ENCODE measurements at places on chromosomes 3 and 15.

- DNase-seq: no peak
These were observed 105.1 kb downstream of the CHST2 start for GRCh38 chr3:143224716-143225115.

- no peak for DNase-seq
These were observed 68.5 kb downstream of the MYO1E start for GRCh38 chr15:59304034-59304795.

- DNase-seq: no peak
These were observed 35.2 kb downstream of the GLB1 start for GRCh38 chr3:33061782-33062181.

GRCh38 chr3:54121414-54122323, 683 bp upstream of the CACNA2D3 start:
- no peak for DNase-seq

DNA sequence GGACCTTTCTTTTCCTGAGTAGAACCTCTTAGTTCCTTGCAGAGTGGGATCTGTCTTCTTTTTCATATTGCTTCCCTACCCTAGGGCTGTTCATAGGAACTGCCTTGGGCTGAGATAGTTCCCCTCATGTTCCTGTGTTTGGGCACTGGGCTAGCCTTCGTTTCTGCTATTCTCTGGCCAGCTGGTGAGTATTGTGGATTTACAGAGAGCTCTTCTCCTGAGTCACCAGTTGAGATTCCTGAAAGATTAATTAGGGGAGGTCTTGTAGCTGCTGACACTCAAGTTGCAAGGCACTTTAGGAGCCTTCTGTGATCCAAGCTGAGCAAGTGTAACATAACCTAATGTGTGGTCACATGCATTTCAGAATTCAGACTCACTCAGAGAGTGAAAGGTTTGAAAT, 30.7 kb downstream of the CHD2 start:
- DNase-seq: no peak

- no peak for DNase-seq
These were observed 59.7 kb upstream of the CCDC50 start for GRCh38 chr3:191269289-191270085.

DNA sequence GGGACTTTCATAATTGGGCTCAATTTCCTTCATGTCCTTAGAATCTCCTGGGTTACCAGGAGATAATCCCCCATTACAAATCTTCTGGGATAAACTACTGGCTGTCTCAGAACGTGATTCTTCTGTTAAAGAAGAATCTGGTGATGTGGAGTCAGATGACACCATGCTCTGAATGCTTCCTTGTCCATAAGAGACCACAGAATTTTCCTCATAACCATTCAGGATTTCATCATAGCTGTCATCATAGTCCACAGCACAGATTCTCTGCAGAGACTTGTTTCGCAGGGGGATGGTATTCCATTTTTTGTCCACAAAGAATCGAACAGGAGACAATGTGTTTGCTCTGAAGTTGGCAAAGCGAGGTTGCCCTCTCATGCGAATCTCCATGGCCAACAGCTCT, 109.8 kb upstream of the TSPAN3 start:
- no peak for DNase-seq

DNA sequence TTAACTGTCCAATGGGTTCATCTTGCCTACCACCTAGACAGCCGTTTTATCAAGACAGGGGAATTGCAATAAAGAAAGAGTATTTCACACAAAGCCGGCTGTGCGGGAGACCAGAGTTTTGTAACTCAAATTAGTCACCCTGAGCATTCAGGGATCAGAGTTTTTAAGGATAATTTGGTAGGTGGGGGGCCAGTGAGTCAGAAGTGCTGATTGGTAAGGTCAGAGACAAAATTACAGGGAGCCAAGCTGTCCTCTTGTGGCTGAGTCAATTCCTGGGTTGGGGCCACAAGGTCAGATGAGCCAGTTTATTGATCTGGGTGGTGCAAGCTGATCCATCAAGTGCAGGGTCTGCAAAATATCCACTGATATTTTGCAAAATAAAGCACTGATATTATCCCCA, 29.9 kb upstream of the GPD1L start:
- DNase-seq: no peak

DNA sequence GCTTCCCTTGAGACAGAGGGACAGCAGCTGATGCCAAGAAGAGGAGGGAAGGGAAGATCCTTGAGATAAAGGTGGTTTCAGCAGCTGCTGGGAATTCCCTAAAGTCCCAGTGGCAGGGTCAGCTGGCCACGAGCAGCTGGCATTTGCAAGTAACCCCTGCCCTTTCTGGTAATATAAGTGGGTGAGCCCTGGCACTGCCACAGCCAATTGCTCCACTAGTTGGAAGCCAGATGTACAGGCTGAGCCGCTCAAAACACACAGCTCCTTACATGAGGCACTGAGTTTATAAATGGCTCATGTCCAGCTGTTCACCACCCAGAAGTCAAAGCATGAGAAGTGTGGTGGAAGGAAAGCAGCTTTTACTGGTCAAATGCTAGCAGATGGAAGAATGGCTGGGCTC, 35.4 kb downstream of the PRR20G start:
- no peak for DNase-seq

Measured in T-helper 2 cell (primary cell).